ENCODE measurements at places on chromosomes 2 and 18.

- DNase-seq = no peak
Measured at GRCh38 chr18:28854964-28855363, 678.0 kb upstream of the CDH2 start.

DNA sequence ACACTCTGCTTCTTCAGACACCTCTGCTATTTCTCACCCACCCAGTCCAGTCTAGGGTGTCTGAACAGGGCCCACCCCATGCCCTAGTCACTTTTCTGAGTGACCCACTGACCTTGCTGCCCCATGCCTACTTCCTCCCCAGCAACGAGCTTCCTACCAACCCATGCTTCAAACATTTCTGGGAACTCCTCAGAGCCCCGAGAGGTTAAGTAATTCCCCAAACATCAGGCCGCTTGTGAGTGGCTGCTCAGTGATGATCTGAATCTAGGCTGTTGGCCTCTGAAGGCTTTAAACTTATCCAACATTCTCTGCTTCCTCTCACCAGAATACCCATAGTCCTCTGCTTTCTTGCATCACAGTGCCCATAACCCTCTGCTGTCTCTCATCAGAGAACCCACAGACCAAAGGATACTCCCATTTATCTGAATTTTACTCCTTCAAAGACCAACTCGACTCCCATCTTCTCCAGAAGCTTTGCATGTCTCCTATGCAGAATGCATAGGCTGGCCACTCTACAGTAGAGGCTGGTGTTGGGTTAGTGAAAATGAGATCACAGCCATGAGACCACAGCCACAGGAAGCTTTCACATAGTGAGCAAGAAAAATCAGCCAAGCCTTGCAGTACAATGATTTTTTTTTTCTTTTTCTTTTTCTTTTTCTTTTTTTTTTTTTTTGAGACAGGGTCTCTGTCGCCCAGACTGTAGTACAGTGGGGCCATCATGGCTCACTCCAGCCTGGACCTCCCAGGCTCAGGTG lies 309.5 kb upstream of the LYPD1 start:
- no peak for DNase-seq

DNA sequence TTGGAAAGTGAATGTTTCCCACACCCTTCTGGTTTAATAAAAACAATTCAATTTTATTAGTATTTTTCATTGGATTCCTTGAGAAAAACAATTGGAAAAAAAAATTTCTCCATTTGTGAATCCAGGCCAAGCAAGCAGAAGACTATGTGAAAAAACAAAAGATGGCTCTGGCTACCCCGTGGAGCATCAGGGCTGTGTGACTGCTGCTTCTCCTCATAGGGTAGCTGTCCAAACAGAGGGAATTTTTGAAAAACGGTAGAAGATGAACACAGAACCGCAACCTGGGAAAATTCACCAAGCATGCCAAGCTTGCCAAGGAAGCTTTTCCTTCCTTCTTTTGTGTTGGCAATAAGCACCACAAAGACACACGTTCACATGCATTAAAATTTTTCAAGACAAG lies 71.3 kb upstream of the ACVR2A start:
- DNase-seq = no peak

DNA sequence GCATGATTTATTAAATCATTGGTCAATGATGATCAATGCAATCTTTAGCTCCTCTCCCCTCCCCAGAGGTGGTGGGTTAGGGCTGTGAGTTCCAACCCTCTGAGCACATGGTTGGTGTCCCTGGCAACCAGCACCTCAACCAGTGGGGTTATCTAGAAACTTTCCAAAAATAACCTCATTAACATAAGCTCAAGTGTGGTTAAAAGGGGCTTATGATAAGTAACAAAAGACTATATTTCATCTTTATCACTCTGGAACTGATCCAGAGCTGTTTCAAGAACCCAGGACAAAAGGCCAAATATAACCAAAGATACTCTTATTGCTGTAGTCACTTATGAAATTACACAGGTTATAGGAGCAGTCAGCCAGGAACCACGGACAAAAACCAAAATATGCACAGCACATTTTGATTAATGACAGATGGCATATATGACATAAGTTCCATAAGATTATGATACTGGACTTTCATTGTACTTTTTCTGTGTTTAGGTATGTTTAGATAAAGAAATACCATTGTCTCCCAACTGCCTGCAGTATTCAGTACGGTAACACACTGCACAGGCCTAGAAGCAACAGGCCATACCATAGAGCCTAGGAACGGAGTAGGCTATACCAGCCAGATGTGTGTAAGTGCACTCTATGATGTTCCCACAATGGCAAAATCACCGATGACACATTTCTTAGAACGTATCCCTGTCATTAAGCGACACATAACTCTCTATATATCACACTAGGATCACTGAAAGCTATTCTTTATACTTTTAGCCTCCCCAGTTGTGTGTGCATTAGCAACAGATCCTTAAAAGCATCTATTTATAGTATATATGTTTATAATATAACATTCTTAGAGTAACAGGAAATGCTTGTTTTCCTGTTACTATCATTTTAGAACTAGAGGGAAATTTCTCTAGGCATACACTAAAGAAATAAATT lies 31.9 kb downstream of the KIDINS220 start:
- no peak for DNase-seq

- DNase-seq = no peak
Measured at GRCh38 chr2:239619369-239619768, 218.5 kb upstream of the HDAC4 start.

- DNase-seq = no peak
Measured at GRCh38 chr18:46310258-46310657, 206.1 kb downstream of the HAUS1 start.

DNA sequence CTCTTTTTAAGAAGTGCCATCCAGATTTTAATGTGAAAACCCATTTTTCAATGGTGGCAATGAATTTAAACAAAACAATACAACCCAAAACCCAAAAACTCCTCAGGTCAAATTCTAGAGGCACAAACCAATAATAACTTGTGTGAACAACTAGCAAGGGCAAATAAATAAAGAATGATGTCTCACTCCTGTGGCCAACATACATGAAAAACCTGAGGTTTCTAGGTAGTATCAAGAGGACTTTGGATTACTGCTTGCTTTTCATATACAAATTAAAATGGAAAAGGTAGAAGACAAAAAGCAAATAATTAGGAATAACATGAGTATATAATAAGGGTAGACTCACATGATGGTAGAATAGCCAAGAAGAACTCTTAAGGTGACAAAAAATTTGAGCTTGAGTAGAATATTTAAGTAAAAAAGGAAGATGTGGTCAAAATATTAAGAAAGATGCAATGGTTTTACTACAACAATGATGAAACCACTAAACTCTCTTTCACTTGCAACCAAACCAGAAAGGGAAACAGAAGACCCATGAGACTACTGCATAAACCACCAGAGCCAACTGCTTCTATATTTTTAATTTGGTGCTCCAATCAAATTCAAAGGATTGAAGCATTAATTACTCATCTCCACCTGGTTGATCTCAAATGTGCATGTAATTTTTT lies 53.5 kb downstream of the DARS1 start:
- DNase-seq = no peak

- DNase-seq = no peak
Measured at GRCh38 chr2:172448544-172449267, 21.3 kb downstream of the ITGA6 start.
